ENCODE measurements at places on chromosomes 12 and 14.

- DNase-seq: no peak
These were observed 56.2 kb downstream of the ACTN1 start for GRCh38 chr14:68922886-68923285.

DNA sequence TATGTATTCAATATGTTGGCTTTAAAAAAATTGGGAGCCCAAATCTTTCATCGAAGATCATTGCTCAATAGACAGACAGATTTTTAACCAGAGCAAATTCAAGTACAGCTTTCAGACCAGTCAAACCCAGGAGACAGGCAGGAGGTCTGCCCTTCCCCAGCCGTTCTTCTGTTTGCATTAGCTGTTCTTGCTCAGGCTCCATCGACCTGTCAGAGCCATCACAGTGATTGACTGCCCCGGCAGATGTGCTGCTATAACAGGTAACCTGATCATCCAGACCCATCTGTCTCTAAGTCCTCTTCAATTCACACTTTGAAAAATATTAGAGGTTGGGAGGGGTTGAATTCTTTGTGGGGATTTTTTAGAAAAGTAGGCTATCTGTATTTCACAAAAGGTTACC is 453.5 kb downstream of the FOXG1 start:
- DNase-seq: no peak

- no peak for DNase-seq
These were observed 4.9 kb downstream of the GALNT6 start for GRCh38 chr12:51386351-51386750.

DNA sequence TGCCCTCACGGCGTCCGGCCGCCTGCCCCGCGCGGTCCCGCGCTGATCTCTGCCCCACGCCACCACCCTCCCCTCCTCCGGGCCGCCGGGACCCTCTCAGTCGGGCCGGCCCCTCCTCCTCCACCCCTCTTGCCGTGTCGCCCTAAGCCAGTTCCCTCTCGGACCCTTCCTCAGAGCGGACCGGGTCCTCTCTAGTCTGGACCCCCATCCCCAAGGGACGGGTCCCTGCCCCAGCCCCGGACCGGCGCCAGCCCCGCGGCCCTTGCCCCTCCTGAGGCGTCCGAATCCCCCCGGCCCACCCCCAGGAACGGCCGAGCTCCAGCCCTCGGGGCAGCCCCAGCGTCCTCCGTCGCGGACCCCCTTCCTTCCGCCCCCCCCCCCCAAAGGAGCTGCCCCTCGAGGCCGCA is 485 bp downstream of the PPP4R4 start:
- DNase-seq: no peak

GRCh38 chr12:131049549-131050339 is 96.0 kb downstream of the ADGRD1 start:
- DNase-seq: no peak

GRCh38 chr12:79016181-79016580 is 151.6 kb downstream of the SYT1 start:
- no peak for DNase-seq

DNA sequence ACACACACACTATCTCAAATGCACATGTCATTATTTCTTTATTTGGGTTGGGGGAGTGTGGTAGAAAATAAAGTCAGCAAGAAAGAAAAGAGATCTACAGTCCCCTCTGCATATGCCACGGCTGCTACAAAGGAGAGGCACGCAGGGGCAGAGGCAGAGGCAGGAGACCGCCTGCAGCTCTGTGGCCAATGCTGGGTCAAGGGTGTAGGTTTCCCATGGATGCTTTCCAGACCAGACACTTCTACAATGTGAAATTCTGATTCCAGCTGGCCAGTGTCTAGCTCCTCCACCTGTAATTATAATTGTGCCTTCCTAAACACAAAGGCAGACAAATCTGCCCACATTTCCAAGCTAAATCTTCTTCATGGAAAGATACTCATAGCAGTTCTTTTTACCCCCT is 19.2 kb downstream of the VPS37B start:
- no peak for DNase-seq

GRCh38 chr12:132105467-132105866 is 38.7 kb downstream of the DDX51 start:
- DNase-seq: no peak

- DNase-seq: no peak
These were observed 165.5 kb upstream of the NOS1 start for GRCh38 chr12:117526757-117527478.

- no peak for DNase-seq
These were observed 142.3 kb upstream of the ARHGAP5 start for GRCh38 chr14:31934767-31935266.

DNA sequence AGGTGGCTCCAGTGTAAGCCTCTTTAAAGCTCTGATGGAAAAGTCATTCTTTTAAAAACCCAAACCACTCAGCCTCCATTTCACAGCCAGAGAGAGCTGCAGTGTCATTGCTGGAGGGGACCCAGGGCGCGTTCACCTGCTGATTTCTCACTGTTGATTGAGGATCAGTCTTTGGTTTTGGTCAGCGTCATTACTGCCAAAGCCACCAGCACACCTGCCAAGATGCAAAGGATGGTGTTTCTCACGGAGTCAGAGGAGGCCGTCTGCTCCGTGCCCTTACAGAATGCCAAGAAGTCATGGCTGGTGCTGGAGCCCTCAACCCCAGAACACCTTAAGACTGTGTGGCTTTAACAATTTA is 32.8 kb upstream of the BATF start:
- no peak for DNase-seq

GRCh38 chr14:75461303-75461702 is 33.5 kb downstream of the JDP2 start:
- DNase-seq: no peak

- peak; percentile 18 for DNase-seq
These were observed 41.8 kb downstream of the CORO1C start for GRCh38 chr12:108689314-108690190.

DNA sequence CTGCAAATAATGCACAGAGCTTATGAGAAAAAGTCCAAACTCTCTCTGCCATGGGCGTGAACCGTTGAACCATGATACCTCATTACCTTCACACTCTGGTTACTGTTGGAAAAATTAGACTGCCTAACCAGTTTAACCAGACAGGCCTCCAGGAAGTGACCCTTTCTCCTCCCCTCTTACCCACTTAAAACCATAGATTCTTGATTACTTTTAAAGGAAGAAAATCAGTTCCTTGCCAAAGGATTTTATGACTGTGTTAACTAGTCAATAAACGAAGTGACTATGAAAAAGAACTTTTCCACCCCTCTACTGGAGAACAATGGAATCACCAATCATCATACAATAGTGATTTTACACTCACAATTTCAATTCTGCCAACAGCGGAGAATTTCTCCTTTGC is 254.0 kb upstream of the ATP2B1 start:
- no peak for DNase-seq

DNA sequence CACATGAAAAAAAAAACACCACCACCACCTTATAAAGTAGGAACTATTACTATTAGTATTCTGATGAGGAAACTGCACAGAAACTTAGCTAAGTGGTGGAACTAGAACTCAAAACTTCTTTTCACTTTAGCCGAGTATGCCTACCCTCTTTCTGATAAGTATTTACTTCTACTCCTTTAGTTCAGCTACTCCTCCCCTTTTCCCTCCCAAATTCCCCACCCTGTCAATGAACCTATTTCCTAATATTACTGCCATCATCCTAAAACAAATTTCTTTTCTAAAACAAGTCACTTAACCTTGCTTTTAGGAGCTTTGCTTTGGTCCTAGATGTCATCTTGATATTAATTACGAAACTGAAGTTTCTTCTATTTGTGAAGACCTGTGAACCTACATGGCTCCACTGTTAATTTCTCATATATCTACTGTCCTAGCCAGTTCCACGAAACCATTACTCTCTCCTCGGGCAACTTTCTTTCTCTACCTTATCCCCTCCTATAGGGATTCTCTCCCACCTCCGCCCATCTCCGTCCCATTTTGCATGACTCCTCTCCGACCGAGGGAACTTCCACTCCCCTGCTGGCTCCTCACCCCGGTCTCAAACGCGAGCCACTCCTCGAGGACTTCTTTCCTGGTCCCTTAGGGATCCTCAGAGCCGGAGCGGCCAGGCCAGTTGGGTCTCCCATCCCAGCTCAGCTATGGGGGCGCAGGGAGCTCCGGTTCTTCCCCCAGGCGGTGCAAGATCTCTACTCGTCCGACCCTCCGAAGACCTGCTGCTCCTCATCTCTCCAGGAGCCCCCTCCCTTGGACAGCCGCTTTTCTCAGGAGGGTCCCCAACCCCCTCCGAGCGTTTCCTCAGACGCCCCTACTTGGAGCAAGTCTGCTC is 1.1 kb downstream of the NUMB start:
- no peak for DNase-seq

DNA sequence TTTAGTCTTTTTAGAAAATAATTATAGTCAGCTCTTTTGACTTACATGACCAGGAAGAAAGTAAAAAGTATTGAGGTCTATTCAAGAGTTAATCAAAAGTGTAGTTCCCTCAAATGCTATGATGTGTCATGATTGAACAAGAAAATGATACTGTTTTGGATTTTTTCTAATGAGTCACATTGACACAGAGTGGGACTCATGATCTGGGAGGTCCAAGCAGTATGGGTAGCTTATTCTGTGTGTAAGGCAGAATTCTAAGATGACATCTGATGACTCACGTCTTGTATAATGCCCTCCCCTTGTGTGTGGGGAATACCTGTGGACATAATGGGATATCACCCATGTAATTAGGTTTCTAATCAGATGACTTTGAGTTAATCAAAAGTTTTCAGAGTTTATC is 178.1 kb upstream of the DDHD1 start:
- no peak for DNase-seq

DNA sequence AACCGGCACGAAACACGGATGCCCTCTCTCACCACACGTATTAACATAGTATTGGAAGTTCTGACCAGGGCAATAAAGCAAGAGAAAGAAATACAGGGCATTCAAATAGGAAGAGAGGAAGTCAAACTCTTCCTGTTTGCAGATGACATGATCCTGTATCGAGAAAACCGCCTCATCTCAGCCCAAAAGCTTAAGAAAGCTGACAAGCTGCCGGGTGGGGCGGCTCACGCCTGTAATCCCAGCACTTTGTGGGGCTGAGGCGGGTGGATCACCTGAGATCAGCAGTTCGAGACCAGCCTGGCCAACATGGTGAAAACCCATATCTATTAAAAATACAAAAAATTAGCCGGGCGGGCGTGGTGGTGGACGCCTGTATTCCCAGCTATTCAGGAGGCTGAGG is 17.7 kb downstream of the OR6S1 start:
- no peak for DNase-seq

DNA sequence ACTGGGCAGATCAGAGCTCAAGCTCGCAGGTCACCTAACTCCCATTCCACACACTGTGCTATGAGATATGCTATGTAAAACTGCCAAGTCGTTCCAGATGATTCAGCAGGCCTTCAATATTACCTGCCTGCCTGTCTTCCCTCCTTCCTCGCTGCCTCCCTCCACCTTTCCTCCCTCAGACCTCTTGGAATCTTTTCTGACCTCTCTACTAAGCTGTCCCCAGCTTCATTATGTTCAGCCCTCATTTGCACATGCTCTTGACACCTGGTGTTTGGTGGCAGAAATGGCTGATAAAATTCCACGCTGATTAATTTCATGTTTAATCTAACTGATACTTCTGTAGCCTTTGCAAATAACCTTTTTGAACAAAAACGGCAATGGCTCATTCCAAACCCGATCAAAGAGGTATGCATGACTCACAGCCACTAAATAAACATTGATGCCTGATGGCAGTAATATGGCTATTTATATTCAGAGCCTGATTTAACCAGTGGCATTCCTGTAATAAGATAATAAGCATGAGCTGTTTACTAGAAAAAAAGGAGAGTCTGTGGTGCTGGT is 130.8 kb upstream of the EGLN3 start:
- DNase-seq: no peak

DNA sequence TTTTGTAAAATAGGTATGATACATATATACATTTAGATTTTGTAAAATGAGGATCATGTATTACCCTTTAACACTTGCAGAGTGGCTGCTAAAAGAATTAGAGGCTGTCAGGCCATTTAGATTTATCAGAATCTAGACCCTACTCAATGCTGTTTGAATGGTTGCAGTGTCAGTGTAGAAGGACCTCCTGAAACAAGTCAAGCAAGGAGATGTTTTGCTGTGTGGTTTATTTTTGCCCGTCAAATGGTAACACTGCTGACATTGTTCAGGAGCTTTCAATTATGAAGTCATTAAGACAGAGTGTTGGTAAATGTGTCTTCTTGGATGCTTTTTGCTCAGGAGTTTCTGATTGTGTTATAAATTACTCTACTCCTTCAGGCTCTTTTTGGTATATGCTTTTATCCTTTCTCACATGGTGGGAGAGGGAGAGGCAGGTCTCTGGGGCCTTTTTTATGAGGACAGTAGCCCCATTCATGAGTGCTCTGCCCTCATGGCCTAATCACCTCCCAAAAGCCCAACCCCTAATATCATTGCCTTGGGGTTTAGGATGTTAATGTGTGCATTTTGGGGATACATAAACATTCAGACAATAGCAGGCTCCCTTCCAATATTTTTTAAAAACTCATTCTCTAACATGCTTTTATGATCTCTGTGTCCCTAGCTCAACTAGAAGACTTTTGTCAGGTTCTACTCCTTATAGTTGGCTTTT is 16.5 kb downstream of the EID3 start:
- DNase-seq: no peak

GRCh38 chr12:31019561-31019960 is 54.1 kb upstream of the DDX11 start:
- no peak for DNase-seq

- no peak for DNase-seq
These were observed 15.1 kb downstream of the CALCOCO1 start for GRCh38 chr12:53712059-53712643.

DNA sequence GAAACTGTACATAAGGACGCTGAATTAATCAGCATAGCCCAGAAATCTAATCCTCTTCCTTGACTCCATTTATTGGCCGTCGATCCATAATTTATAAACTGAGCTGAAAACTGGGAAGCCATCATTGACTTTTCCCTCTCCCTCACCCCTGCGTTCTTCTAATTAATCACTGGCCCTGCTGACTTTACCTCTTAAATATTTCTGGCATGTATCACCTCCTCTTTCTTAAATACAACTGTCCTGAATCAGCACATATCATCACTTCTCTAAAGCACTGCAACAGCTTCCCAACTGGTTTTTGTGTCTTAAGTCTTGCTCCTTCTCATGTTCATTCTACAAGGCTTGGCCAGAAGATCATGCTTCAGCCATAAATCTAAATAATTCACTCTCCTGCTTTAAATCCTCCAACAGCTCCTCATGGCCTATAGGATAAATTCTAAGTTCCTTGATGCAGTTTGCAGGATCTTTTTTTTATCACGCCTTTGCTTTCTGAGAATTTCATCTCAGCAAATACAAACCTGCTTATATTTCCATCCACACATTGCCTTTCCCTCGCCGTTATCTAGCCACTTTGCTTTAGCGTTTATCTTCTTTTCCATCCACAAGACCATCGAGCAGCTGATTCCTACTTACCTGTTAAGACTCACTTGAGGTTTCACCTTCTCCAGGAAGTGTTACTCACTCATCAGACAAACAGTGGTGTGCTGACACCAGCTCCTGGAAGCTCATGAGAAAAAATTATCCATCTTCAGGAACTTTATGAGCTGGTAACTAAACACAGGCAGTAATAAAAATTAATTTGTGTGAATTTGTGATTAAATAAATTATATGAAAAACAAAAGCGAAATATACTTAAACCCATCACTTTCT is 295.6 kb upstream of the FLRT2 start:
- DNase-seq: no peak
